GM23248 (cell line): ENCODE measurements at places on chromosomes 3 and 15. TPM values are rescaled to one million over a fixed set of nuclear protein-coding genes. Genes with fewer than 3 reads are reported as not detected.

DNA sequence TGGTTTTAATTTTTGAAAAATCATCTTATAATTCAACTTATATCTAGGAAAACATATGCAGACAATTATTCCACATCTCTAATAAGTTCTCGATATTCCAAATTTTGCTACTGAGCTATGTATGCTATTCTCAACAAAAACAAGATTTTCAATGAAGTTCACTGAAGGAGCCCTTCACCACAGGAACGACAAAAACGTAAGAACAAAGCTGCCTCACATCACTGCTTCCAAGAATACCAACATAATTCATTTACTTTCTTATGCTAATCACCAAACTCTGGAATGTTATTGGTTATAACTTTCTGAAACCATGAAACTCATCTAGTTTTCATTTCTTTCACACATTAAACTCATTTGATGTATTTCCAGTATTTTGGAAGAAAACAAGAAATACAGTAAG, 49.7 kb downstream of the GNB4 start:
- H3K4me3 ChIP-seq, result no peak overlapping the region
- peaks cover 62% of the 10 kb centered on the region for H3K36me3 ChIP-seq
- DNase-seq, result peak; percentile 6
- H3K4me1 ChIP-seq, result peaks cover 20% of the 10 kb centered on the region
- no peak overlapping the region for H3K27ac ChIP-seq

DNA sequence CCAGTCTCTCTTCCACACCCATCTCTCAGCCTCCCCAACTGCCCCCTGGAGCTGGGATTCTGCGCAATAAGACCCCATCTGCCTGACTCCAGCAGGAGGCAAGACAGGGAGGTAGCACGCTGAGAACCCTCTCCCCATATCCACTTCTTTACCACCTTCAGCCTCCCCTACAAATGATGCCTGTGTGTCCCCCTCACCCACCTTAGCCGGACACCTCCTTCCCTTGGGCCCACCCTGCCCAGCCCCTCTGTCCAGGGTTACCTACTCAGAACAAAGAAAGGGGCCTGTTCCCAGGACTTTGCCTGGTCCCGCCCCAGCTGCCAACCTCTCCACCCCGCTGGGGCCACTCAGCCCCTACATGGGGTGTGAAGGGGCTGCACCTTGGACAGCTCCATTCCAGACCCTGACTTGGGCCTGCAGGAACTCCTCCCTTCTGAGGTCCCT, 40.8 kb upstream of the ATP2B2 start:
- H3K4me1 ChIP-seq, result no peaks in the 10 kb centered on the region
- no peak for DNase-seq
- H3K36me3 ChIP-seq, result no peaks in the 10 kb centered on the region
- H3K27ac ChIP-seq, result no peak overlapping the region
- no peak overlapping the region for H3K4me3 ChIP-seq

TEX55 gene
- polyA plus RNA-seq, result not detected in 2 replicates

DNA sequence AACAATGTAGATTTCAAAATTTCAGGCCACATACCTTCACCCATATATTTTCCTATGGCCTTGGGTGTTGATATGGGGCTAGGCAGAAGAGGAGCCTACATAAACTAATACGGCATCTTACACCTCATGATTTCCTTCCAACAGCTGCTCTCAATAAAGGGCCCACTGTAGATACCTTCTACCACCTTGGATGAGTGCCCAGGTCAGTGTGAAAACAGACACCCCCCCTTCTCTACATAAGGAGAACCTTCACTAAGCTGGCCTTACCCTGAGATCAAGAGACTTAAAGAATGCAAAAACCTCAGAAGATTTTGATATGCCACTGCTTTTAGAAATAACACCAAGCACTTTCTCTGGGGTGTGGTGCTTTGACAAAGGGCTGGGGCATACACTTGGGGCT, 42.7 kb downstream of the SH3BP5 start:
- DNase-seq, result no peak
- no peaks in the 10 kb centered on the region for H3K27me3 ChIP-seq
- peaks cover 7% of the 10 kb centered on the region for H3K36me3 ChIP-seq
- peaks cover 10% of the 10 kb centered on the region for H3K4me1 ChIP-seq

- H3K4me3 ChIP-seq, result no peak overlapping the region
- no peak overlapping the region for H3K27ac ChIP-seq
- H3K27me3 ChIP-seq, result no peaks in the 10 kb centered on the region
Measured at GRCh38 chr3:425079-425478, 228.5 kb downstream of the CHL1 start.

- H3K36me3 ChIP-seq, result no peaks in the 10 kb centered on the region
- no peak for DNase-seq
- no peak overlapping the region for H3K4me3 ChIP-seq
- no peak overlapping the region for H3K27ac ChIP-seq
- H3K4me1 ChIP-seq, result no peaks in the 10 kb centered on the region
- no peaks in the 10 kb centered on the region for H3K27me3 ChIP-seq
Measured at GRCh38 chr3:35598804-35599203, 40.5 kb upstream of the ARPP21 start.

- H3K27me3 ChIP-seq, result peaks cover 4% of the 10 kb centered on the region; the same call in 1 of the 2 replicates
- DNase-seq, result no peak
- no peaks in the 10 kb centered on the region for H3K36me3 ChIP-seq
- no peaks in the 10 kb centered on the region for H3K4me1 ChIP-seq
- no peak overlapping the region for H3K4me3 ChIP-seq
- no peak overlapping the region for H3K27ac ChIP-seq
Measured at GRCh38 chr3:58218904-58219303, 8.1 kb upstream of the DNASE1L3 start.

DNA sequence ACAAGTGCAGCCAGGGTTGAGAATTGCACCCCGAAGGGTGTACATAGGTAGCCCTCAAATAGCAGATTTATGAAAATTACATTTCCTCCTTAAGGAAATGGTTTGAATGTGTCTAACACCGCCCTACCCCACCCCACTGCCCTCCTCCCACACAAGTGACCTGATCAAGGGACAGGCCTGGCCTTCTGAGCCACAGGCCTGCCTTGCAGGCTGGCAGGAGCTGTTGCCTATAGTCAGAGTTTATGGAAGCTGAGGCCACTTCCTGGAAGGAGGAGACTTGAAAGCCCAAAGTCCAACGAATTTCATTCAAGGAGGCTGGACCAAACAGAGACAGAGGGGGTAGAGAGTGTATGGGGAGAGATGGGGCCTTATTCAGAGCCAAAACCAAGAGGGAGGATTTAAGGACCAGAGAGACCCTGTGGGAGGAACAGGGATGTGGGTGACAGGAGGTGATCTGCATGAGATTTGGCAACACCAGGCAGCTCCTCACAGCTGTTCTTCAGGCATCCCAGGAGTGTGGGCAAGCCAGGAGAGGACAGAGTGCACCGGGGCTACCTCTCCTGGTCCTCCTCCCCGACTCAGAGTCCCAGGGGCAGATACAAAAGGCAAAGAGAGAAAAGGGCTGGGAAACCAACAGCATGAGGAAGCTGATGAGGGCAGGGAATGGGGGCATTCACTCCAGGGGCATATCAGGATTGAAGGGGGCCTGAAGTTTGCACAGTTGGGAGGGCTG, 100.4 kb upstream of the HES1 start:
- H3K36me3 ChIP-seq, result no peaks in the 10 kb centered on the region
- peak; percentile 13 for DNase-seq
- no peaks in the 10 kb centered on the region; the same call in none of the 2 replicates for H3K27me3 ChIP-seq
- H3K27ac ChIP-seq, result no peak overlapping the region
- no peaks in the 10 kb centered on the region for H3K4me1 ChIP-seq

- H3K4me3 ChIP-seq, result no peak overlapping the region
- H3K27ac ChIP-seq, result no peak overlapping the region
- H3K27me3 ChIP-seq, result no peaks in the 10 kb centered on the region
- no peaks in the 10 kb centered on the region for H3K36me3 ChIP-seq
Measured at GRCh38 chr3:79113876-79114275, 653.9 kb downstream of the ROBO1 start.

DNA sequence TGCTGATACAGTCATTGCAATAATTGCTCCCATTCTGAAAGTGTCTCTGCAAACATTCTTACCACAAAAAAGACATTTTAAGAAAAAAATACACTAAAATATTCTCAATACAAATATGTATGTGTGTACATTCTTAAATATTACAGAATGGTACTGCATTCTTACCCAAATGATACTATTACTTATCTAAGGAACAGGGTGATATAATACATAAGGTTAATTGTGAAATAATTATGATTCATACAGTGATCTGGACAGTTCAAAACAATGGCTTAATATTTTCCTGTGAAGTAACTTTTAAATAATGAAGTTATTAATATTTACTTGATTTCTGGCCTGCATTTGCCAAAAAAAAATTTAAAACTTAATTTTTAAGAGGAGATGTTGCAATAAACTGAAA, 694.6 kb downstream of the TUSC7 start:
- peak; percentile 37 for DNase-seq
- no peaks in the 10 kb centered on the region for H3K36me3 ChIP-seq
- no peak overlapping the region for H3K27ac ChIP-seq
- no peak overlapping the region for H3K4me3 ChIP-seq
- peaks cover 25% of the 10 kb centered on the region for H3K4me1 ChIP-seq

- no peaks in the 10 kb centered on the region for H3K4me1 ChIP-seq
- H3K36me3 ChIP-seq, result no peaks in the 10 kb centered on the region
- no peak overlapping the region for H3K4me3 ChIP-seq
- DNase-seq, result no peak
Measured at GRCh38 chr3:32886296-32886695, 65.1 kb upstream of the CCR4 start.

GRCh38 chr15:94234300-94234699, 2.9 kb downstream of the MCTP2 start:
- 0 out of 2 replicates have a peak, but pooled peaks cover 3% of the 10 kb centered on the region for H3K27me3 ChIP-seq
- no peak overlapping the region for H3K4me3 ChIP-seq
- H3K27ac ChIP-seq, result no peak overlapping the region
- no peaks in the 10 kb centered on the region for H3K36me3 ChIP-seq
- no peak for DNase-seq

THPO gene
- not detected in 2 replicates for polyA plus RNA-seq

- DNase-seq, result peak; percentile 84
- H3K27me3 ChIP-seq, result no peaks in the 10 kb centered on the region
- peaks cover 56% of the 10 kb centered on the region for H3K4me1 ChIP-seq
- peak overlapping the region; percentile 97 for H3K27ac ChIP-seq
- no peaks in the 10 kb centered on the region for H3K36me3 ChIP-seq
- no peak overlapping the region for H3K4me3 ChIP-seq
Measured at GRCh38 chr15:32687556-32687955, 30.2 kb upstream of the GREM1 start.

DNA sequence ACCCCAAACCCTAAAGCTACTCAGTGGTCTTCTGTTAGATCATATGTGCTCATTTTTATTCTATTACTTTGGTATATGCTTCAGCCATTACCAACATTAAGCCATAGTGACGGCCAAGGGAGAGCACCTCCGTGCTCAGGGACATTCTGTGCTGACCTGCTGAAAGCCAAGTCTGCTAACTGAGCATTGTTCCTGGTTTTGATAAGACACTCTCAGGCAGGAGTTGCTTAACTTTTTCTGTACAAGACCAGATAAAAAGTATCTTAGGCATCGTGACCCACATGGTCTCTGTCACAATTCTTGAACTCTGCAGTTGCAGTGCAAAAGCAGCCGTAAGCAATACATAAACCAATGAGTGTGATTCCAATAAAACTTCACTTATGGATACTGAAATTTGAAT, 100.6 kb downstream of the KLHL25 start:
- no peak for DNase-seq
- peaks cover 16% of the 10 kb centered on the region for H3K4me1 ChIP-seq
- no peaks in the 10 kb centered on the region for H3K27me3 ChIP-seq
- peaks cover 29% of the 10 kb centered on the region; the same call in 1 of the 2 replicates for H3K36me3 ChIP-seq
- no peak overlapping the region for H3K4me3 ChIP-seq

DNA sequence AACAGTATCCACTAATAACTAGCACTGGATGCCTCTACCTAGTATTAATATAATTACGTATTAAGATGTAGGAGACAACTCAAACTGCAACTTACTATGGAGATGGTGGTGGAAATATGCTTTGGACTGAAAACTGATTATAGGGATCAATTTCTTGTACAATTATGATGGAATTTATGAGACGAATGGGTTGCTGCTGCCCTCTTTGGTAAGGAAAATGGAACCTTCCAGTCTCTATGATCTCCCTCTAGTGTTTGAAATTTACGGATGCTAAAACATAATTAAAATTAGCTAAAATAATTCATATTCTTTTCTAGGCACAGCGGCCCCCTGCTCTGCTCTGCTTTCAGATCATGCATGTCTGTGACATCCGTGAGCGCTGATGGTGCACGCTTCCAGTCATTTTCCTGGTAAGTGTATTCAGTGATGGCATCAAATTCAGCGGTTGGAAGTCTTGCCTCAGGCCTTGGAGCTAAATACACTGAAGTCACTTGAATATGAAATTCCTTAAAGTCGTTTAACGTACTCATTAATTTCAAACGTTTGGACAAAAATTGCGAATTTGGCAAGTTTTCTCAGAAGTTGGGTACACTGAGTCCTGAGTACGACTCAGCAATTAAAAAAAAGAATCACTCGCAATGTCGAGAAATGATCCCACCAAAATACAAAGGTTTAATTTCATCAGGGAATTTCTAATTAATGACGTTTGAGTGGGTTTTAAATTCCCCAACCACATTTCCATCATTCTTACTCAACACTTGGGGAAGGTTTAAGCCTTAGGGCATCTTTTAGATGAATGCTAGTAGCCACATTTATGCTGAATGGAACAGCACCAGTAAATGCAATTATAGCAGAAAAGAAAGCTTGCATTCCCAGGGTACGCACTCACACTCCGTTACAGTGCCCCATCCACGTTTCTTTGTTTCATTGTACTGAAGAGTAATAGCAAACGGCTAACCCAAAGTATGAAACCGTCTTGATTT, 132.6 kb downstream of the NR2F2 start:
- no peaks in the 10 kb centered on the region for H3K36me3 ChIP-seq
- peaks cover 47% of the 10 kb centered on the region for H3K27me3 ChIP-seq
- no peaks in the 10 kb centered on the region for H3K4me1 ChIP-seq
- H3K27ac ChIP-seq, result no peak overlapping the region
- H3K4me3 ChIP-seq, result no peak overlapping the region
- peak; percentile 39 for DNase-seq

IQCH gene
- 1.8 and 2.1 TPM in 2 replicates for polyA plus RNA-seq

DNA sequence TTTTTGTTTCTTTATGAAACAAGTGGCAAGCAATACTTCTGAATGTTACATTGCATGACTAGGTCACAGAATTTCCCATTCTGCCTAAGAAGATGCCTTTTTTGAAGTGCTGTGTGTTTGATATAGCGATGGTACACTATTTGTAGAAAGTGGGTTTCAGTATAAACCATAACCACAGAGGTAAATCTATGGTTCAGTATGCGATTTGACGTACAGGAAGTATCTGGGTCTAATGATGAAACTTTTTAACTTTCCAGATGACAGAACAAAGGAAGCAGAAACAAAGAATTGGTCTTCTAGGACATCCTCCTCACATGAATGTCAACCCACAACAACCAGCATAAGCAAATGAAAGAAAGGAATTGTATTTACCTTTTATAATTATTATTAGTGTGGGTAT, 133.4 kb upstream of the BHLHE40 start:
- H3K4me1 ChIP-seq, result no peaks in the 10 kb centered on the region
- no peaks in the 10 kb centered on the region for H3K36me3 ChIP-seq
- H3K27ac ChIP-seq, result no peak overlapping the region
- no peak for DNase-seq

HHATL gene
- not detected in 2 replicates for polyA plus RNA-seq

GRCh38 chr15:45612790-45613415, 21.9 kb upstream of the SQOR start:
- no peaks in the 10 kb centered on the region for H3K4me1 ChIP-seq
- no peak overlapping the region for H3K4me3 ChIP-seq
- DNase-seq, result peak; percentile 57
- H3K27ac ChIP-seq, result no peak overlapping the region
- no peaks in the 10 kb centered on the region for H3K27me3 ChIP-seq
- H3K36me3 ChIP-seq, result no peaks in the 10 kb centered on the region

GRCh38 chr3:141455603-141456300, 31.1 kb upstream of the RASA2 start:
- DNase-seq, result peak; percentile 40
- H3K27ac ChIP-seq, result peak overlapping the region; percentile 96
- H3K27me3 ChIP-seq, result no peaks in the 10 kb centered on the region
- peak overlapping the region; percentile 48 for H3K4me3 ChIP-seq
- H3K36me3 ChIP-seq, result no peaks in the 10 kb centered on the region
